ENCODE measurements at places on chromosomes 12 and 14.

DNA sequence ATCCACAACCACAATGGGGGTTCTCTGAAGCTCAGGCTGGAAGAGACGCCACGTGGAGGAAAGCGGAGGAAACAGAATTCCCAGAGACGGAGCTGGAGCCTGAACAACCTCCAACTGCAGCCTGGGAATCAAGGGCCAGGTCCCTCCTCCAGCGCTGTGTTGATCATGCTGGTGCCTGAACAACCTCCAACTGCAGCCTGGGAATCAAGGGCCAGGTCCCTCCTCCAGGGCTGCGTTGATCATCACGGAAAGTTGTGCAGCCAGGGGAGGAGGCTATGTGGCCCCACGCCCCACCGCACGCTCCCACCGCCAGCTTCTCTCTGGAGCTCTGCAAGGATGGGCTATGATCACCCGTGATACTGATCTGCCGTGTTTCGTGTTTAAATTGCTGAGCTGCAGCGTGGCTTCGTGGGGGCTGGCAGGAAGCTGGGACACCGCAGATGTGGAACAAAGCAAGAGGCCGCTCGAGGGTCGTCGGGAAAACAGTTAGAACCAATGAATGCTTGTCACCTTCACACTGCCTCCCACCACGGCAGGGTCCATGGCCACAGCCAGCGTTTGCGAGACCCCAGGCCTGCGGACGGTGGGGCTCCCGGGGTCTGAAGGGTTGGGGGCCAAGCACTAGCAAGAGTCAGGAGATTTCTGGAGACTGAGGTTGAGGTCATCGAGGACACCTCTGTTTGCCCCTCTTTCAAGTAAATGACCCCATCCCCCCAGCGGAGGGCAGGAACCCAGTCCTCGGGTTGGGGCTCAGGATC is 51.8 kb upstream of the FBRSL1 start:
- no peak for DNase-seq

- no peak for DNase-seq
Measured at GRCh38 chr12:69904777-69905176, 79.8 kb downstream of the MYRFL start.

DNA sequence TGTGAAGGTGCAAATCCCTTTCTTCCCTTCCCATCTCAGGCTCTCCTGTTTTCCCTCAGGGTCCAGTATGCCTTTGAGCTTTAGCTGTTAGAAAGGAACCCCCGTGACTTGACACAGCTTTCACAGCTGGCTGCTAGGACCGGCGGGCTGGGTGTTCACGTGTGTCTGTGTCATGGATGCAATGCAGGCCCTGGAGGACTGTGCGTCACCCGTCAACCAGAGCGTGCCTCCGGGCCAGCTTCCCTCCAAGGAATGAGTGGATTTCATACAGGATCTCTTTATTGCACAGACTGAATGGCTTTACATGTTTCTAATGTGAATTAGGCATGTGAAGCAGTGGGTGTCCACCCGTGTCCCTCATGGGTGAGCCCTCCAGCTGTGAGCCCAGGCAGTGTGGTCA is 77.4 kb downstream of the AACS start:
- DNase-seq = no peak

DNA sequence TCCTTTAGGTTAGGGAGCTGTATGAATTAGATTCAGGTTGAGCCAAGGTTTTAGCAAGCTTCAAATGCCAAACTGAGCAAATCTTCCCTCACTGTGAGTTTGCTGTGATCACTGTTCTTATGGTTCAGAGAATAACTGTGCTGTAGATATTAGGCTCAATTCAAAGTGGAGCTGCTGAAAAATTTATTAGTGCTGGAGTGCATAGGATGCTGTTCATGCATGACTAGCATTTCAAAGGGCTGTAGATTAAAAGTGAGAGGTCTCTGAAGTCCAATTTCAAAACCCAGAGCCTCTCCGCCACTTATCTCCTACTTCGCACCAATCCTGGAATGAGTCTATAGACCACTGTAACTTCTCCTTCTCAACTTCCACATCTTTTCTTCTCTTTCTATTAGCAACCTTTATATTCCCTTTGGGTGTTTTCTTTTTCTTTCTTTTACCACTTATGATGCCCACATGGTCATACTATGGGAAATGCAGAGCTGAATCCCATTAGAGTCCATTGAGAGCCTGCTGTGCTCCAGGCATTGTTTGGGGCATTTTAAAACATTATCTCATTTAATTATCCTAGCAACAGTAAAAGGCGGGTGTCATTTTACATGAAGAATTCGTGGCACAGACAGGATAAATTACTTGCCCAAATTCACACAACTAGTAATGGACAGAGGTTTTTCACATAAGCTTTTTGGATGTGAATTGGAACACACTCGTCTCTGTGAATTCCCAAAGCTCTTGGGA is 77.5 kb upstream of the EEA1 start:
- no peak for DNase-seq

DNA sequence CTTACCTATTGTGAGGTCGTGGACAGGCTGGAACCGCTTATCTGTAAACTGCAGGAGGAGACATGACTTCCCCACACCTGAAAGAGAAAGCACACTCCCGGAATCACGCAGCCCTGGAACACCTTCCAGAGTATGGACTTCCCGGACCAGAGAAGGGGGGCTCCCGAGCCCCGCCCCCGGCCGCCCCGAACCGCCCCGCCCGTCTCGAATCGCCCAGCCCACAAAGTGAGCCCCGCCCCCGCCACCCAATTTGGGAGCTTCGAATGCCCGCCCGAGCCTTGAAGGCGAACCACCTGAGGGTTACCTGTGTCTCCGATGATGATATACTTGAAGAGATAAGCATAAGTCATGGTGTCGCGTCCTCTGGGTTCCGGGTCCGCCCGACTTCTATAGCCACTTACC is 235 bp downstream of the RAB2B start:
- DNase-seq = no peak

DNA sequence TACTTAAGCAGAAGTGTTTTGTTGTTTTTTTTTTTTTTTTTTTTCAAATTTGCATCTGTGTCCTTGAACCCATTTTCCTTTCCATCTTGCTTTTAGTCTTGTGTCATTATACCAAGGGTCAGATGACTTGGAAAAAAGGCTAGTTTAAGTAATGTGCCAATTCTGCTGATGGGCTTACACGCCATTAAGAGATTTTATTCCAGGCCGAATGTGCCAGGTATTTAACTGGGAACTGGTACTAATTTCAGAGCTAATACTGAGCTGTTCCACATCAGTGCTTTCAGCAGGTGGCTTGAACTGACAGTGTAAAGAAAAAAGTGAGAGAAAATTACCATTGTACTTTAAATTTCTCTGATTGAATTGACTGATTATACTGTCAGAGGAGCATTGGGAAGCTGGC is 224.9 kb downstream of the NPAS3 start:
- DNase-seq = no peak

DNA sequence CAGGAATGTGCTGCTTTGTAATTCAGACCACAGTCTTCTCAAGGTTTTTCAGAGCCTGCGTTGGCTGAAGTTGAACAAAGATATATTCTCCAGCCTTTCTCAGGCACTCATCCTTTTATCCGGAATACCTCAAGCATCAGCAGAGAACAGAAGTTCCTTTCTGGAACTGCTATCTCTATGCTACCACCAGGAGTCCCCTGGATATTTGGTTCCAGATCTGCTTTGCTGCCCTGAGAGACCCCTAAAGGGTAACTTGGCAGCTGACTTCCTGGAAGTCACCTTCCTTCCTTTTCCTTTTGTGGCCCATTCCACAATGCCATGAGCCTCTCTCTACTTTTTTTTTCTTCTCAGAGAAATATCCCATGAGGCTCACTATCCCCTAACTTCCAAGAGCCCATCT is 188.2 kb downstream of the PLCZ1 start:
- no peak for DNase-seq

- no peak for DNase-seq
Measured at GRCh38 chr14:87102811-87103378, 890.1 kb downstream of the GALC start.

DNA sequence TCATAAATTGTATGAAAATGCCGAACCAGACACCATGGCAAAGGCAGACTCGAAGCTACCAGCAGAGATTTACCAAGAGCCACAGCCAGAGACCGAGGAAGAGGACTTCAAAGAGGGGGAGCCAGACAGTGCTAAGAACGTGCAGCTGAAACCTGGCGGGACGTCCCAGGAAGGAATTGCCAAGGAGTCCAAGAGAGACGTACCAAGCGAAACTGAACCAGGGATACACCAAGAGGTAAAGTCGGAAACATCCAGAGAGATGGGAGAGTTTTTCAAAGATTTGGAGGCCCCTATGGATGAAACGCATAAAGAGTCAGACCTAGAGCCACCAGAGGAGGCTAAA is 294 bp downstream of the SAMD15 start:
- DNase-seq = no peak

- no peak for DNase-seq
Measured at GRCh38 chr12:120586206-120586605, 5.0 kb upstream of the POP5 start.

GRCh38 chr14:33696165-33696564 is 254.7 kb downstream of the EGLN3 start:
- DNase-seq = no peak

- DNase-seq = no peak
Measured at GRCh38 chr12:3732901-3733300, 20.0 kb downstream of the CRACR2A start.

GRCh38 chr12:87596134-87596533 is 433.1 kb downstream of the C12orf50 start:
- DNase-seq = no peak

DNA sequence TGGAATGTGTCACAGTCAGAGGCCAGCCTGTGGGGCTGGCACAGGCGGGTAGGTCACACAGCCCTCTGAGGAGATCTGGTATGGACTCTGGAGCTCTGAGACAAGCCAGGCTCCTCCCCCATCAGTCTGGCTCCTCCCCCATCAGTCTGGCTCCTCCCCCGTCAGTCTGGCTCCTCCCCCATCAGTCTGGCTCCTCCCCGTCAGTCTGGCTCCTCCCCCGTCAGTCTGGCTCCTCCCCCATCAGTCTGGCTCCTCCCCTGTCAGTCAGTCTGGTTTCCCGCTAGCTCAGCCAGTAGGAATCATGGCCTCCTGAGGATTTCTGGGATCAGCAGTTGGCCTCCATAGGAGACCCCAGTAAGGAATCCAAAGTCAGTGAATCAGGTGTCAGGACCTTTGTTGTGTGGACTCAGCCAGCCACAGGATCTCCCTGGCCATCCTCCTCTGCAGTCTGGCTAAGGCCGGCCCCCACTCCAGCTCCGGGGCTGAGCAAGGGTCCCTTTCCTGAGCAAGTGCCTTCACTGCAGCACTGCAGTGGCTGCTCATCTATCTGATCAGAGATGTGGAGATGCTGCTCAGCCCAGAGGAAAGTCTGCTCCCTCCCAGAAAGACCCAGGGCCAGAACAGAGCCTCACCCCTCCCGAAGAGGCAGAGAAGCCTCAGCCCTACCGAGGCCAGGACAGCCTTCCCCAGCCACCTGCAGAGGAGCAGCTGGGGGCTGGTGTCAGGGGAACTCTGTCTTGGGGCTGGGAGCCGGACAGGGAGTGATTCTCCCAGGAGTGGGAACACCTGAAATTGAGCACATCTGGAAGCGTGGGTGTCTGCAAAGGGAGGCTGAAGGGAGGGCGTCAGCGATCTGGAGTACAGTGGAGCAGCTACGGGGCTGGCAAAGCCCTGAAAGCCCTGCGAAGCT is 35.7 kb downstream of the IQSEC3 start:
- DNase-seq = no peak

DNA sequence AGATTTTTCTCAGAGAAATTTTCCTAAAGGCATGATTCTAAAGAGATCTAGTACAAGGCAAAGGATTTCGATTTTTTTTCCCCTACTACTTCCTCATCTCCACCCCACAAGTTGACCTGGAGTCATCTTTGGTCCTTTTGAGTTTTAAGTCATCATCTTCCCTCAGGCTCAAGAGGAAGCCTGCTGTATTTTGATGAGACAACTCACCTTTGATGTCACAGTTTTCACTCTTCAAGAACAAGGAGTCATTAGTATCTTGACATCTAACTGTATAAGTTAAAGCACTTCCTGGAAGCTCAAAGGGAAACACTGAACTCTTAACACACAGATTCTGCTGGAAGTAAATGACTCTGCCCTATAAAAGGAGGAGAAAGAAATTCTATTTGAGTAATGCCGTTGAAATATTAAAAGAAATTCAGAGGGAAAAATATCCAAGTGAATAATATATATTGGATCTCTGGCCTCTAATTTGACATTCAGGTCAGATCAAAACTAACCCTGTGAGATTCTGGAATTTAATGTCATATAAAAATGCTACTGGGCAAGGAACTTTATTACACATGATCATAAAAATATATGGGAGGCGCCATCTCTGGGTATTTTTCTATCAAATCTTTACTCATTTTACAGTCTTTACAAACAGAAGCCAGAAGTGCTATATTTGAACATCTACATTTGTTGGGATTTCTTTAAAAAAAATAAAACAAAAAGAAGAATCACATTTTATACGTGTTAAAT is 435.0 kb downstream of the NRXN3 start:
- no peak for DNase-seq

DNA sequence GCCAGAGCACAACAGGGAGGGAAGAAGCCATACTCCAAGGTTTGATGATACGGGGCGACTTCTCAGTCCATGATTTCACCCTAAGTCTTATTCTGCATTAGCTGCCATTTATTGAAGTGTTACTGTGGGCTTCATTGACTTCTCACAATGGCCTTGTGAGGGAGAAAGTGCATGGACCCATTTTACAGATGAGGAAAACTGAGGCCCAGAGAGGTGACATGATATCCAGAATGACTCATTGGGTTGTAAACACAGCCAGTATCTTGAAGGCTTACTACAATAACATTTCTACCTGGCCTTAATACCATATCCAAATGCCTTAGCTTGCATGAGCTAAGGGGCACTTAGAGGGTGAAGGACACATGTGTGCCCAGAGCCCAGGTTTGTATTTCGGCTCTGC is 100.6 kb downstream of the CMKLR1 start:
- DNase-seq = no peak

DNA sequence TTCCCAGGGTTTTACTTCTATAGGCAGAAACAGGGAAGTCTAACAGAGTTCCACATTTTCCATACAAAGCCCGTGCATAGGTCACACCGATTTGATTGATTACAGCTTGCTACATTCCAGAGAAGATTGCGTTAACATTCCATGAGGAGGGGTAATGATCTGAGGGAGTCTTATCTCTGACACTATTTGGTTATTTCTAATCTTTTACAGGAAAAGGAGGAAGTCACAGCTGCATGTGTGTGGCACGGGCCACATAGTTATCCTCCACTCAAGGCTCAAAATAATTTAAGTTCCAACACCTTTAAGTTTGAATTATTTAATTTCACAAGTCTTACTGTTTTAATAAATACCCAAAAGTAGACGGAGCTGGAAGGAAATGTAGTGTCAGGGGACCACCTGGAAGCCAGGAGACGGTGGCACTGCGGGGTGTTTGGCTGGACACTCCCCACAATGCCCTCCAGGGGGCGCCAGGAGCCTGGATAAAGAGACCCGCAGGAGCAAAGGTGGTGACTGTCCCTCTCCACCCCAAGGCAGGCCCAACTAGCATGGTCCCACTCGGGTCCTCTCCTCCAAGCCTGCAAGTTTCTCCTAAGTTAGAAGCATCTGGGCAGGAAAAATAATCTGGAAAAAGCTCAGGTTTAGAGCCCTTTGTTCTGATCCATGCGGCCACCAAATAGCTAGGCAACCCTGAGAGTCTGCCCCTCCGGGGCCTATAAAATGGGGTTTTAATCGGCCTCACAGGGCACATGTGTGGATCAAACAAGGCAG is 20.2 kb downstream of the KRT8 start:
- peak; percentile 78 for DNase-seq

- no peak for DNase-seq
Measured at GRCh38 chr12:106975993-106976658, 10.8 kb downstream of the MTERF2 start.

- peak; percentile 21 for DNase-seq
Measured at GRCh38 chr12:124480469-124481256, 86.7 kb downstream of the NCOR2 start.

GRCh38 chr12:93591137-93591868 is 18.8 kb downstream of the SOCS2 start:
- DNase-seq = peak; percentile 10

All from effector memory CD8-positive, alpha-beta T cell (primary cell).